Fibroblast of skin of left quadriceps (primary cell): ENCODE measurements at places on chromosomes 6 and 20.

DNA sequence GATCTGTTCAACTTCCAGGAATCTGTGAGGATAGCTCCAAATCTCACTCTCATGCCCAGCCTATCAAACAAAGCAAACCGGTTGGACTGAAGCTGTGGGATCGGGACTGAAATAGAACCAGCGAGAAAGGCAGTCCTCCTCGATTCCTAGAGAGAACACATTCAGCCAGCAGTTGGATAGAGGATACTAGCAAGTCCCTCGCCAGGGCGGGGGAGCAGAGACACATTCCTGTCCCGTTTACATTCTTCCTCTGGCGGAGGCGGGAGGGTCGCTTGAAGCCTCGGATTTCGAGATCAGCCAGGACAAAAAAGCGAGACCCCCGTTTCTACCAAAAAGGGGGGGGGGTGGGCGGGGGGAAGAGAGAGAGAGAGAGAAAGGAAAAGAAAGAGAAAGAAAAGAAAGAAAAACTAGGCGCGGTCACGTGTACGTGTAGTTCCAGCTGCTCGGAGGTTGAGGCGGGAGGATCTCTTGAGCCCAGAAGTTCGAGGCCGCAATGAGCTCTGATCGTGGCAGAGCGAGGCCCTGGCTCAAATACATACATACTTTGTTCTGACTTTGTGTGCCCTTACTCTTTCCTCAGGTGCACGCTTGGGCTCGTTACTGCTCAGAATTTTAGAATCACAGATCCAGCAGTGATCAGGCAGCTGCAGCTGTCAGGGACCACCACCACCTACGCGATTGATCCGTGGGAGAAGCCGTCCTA is 19.5 kb downstream of the ZNF311 start:
- DNase-seq, result peak; percentile 96

DNA sequence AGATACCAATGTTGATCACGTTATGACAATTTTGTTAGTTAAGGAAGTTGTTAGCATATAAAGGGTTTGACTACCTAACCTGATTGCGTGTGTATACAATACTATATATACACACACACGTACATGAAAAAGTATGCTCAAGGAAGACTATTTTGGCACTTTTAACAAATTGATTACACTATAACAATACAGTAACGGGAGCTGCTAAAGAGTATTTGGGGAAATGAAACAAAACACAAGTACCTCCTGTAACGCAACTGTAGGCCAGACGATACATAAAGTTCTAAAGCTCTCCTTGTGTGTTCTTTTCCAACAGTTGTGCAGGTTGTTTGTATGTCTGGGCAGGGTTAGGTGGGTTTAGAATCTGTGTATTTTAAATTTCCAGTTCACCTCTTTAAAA is 98.7 kb downstream of the PLEKHG1 start:
- no peak for DNase-seq

GRCh38 chr6:29451471-29452193 is 5.2 kb downstream of the OR11A1 start:
- no peak for DNase-seq

DNA sequence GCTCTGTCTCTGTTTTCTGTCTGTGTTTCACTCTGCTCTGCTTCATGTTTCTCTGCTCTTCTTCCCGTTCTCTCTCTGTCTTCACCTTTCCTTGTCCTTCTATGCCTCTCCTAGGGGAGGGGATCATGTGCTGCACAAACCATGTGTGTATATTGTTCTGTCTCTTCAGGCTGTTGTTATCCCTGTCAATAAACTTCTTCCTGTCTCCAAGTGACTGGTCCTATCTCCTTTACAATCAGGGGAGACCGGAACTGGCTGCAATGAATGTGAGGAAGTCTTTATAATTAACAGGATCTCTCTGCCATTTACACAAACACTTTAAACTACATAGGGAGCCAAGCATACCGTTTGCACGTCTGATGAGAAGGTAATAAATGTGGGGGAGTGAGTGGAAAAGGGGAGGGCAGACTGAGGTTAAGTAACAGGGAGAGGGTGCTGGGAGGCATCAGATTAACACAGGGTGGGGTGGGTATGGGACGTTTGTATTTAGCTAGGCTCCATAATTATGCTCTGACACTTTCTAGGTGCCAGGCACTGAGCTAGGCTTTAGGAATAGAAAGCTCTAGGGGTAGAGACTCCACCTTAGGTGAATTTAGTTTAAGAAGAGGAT is 626.1 kb downstream of the DHX35 start:
- no peak for DNase-seq

- no peak for DNase-seq
Measured at GRCh38 chr6:7218406-7218988, 94.5 kb downstream of the SSR1 start.

DNA sequence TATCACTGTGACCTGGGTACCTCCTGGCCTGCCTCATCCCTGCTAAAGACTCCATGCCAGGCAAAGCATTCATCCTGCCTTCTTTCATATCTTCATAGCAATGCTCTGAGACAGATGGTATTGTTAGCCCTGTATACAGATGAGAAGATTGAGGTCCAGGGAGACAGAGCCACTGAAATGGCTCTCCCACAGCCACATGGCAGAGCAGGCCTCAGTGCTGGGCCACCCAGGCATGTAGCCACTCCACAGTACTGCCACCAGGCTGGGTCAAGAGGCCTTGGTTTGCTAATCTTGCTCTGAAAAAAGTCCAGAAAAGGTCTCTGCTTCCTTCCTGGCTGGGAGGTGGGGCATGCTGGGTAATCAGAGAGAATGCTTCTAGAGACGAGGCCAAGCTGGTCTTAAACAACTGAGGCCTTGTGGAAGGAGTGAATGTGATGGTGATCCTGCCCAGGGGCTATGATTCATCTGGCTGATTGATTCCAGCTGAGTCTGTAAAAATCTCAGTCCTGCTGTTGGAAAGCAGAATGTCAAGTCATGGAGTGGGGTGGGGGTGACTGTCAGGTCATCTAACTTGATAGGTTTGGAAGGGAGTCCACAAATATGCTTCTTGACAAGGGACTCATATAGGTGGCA is 29.8 kb downstream of the HM13 start:
- DNase-seq, result peak; percentile 92

- DNase-seq, result peak; percentile 20
Measured at GRCh38 chr6:108676555-108676954, 115.8 kb downstream of the FOXO3 start.

DNA sequence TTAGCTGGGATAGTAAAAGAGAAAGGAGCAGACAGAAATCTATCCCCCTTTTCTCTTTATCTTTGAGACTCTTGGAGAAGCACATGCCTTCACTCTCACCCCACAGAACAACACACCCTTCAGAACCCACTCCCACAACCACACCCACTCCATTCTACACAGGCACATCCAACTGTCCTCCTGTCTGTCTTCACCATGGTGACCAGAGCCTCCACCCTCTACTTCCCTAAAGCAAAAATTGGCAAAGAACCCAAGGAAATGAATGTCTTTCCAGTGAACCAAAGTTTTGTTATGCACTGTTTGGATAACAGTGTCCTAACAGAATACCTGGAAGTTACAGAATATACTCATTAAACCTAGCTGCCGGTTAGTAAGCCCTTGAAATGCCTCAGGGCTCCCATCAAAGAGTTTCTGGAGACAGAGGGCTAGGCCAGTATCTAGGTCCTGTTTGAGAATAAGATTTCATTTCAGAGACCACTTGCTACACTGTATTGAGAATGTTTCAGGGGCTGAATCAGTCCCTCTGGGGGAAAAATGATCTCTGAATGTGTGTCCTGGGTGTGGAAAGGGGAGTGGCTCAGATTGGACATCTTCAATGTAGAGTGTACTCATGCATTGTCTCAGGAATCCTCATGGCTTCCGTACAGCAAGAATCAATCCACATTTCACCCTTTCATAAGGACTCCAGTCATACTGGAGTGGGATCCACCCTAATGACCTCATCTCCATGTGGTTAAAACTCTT is 101.1 kb downstream of the LY86 start:
- DNase-seq, result peak; percentile 55

- no peak for DNase-seq
Measured at GRCh38 chr6:131182991-131183425, 47.7 kb downstream of the AKAP7 start.

GRCh38 chr6:87714093-87714842 is 12.2 kb upstream of the AKIRIN2 start:
- DNase-seq, result no peak

DNA sequence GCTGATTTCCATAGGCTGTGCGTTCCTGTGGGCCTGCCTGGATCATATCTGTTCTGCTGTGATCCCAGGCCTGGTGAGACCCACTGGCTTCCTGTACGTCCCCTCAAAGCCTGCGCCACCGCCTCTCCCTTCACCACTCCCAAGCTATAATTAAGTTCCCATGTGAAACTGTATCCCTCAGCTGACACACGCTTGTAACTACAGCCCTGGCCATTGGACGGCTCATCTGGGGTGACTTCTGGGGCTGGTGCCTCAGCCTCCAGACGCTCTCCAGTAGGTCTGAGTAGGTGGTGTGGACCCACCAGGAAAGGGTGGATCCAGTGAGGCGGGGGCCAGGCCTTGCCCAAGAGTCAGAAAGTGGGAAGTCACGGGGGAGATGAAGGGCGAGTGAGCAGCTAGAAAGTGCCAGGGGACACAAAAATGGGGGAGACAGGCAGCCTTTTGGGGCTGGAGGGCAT is 21.0 kb downstream of the PPARD start:
- DNase-seq, result peak; percentile 65

DNA sequence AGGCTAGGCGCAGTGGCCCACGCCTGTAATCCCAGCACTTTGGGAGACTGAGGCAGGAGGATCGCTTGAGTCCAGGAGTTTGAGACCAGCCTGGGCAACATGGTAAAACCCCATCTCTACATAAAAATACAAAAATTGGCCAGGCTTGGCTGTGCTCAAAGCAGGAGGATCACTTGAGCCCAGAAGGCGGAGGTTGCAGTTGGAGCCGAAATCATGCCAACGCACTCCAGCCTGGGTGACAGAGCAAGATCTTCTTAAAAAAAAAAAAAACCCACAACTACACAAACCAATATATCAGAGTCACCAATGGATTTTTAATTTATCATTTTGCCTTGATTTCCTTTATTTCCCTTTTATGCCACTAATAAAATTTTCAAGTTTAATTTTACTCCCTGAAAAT is 9.3 kb downstream of the MAP3K5 start:
- no peak for DNase-seq

- peak; percentile 63 for DNase-seq
Measured at GRCh38 chr6:169188475-169188874, 65.2 kb downstream of the THBS2 start.

DNA sequence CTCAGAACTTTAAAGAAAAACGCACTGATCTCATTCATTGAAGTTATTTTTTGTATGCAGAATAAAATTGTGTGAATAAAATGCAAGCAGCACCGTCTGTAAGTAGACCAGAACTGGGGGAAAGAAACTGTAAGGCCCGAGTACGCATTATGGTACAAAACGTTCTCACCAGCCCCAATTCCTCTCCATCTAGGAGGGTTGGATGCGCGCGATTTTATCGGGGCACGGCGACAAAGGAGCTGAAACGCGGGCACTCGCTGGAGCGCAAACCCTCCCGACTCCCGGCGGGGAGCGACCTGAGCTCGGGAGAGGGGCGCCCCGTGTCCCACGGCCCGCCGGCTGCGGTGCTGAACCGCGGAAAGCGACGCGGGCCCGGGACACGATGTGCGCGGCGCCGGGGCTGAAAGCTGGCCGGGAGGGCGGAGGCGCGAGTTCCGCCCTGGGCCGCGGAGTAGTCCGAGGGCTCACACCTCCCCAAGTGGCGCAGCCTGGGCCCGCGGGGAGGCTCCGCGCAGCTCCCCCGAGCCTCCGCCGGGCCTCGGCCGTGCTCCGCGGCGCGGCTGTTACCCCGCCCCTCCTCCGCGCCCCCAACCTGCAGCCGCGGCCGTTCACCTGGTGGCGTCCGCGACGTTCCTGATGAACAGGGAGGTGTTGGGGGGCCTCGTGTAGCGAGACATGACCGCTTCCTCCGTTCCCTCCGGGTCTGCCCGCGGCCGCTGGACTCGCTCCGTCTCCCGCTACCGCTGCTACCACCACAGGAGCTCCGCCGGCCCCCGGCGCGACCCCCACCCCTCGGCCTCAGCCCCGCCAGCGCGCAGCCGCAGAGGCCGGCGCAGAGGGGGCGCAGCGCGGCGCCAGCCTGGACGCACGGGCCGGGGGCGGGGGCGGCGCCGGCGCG is at the start of gene SRSF12:
Gene SRSF12, minus strand, starts transcription at position 861 of the 898 bp plus-strand sequence. Its CDS starts 184 bp downstream, at position 677.
- DNase-seq, result no peak

DNA sequence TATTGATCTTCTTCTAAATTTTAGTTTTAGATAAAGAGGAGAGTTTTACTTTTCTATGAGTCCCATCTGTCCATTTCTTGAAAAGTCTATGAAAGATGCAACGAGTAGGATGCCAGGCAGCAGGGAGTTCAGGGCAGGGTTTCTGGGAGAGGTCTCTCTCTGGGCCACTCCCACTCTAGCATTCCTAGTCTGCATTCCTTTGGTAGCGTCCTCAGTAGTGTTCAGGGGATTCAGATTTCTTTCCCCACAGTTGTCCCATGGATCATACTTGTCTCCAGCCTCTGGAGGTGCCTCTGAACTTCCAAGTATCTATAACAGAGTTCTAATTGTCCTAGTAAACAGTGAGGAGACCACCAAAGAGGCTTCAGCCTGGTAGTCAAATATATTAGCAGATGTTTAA is 225.3 kb downstream of the RIMS1 start:
- no peak for DNase-seq

DNA sequence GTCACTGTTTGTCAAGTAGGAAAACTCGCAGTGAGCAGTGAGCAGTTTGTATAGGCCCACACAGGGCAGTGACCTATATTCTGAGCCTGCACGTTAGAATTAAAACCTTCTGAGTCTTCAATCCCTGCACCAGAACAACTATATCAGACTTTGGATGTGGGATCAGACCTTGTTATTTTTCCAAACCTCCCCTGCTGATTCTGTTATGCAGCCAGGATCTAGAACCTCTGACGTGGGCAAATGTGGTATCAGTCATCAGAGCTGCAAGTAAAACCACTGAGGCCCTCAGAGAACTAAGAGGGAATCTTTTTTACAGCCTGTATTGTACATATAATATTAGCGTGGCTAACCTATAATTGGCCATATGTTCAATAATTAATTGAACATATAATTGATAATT is 32.0 kb upstream of the AKAP7 start:
- DNase-seq, result no peak

DNA sequence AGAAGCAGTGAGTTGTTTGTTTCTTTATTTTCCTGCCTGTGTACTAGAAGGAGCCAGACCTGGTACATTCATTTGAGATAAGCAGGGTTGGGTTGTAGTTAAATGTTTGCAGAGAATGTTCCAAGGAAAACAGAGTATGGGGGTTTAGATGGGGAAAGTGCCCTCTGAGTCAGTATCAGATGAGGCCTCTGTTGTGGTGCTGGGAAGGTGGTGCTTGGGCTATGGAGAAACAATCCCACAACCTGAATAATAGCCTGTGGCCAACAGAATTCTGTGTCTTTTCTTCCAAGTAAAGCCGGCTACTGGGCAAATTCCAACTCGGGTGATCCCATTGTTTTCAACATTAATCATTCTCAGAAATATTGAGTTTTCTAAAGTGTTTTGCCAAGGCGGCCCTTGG is 109.3 kb downstream of the RNF144B start:
- DNase-seq, result no peak

- DNase-seq, result no peak
Measured at GRCh38 chr20:1588533-1589460, 31.0 kb downstream of the SIRPB1 start.

GRCh38 chr20:13149371-13150105 is 71.5 kb upstream of the ISM1 start:
- DNase-seq, result peak; percentile 46
